ENCODE measurements at places on chromosomes 7 and 10.

- DNase-seq: peak; percentile 54
These were observed 9.1 kb upstream of the TMEM236 start for GRCh38 chr10:17742918-17743317.

GRCh38 chr7:99002148-99002826, 124.0 kb downstream of the TRRAP start:
- DNase-seq: no peak

- peak; percentile 38 for DNase-seq
These were observed at the start of gene ZNF316 for GRCh38 chr7:6636741-6637543. ZNF316 (plus strand) TSS chr7:6637318; CDS start chr7:6642410, 5,092 bp downstream.

DNA sequence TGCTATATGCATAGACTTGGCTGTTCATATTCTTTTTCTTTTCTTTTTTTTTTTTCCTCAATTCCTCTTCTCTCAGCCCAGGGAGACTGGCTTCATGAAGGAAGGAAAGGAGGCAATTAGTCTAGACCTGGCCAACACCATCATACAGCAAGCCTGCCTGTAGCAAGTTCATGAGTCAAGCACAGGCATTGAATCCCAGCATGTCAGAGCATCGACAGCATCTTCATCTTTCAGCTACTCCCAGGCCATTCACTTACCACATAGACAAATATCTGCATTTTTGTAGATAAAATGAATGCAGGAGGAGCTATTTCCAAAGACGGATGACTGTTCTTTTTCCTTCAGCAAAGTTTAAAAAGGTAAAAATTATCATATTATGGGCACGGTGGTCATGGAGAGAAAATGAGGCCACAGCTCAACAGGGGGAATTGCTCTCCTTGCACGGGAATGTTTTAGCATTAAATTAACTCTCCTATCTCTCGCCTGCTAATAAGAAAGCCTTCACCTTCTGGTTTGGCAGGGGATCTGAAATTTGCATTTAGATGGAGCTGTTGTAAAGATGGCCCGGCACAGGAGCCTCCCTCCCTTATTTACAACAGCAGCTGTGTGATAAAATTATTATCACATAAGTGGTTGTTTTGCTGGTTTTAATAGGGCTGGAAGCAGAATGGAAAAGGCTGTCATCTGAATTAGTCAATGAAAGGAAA, 626.5 kb upstream of the AUTS2 start:
- peak; percentile 49 for DNase-seq

DNA sequence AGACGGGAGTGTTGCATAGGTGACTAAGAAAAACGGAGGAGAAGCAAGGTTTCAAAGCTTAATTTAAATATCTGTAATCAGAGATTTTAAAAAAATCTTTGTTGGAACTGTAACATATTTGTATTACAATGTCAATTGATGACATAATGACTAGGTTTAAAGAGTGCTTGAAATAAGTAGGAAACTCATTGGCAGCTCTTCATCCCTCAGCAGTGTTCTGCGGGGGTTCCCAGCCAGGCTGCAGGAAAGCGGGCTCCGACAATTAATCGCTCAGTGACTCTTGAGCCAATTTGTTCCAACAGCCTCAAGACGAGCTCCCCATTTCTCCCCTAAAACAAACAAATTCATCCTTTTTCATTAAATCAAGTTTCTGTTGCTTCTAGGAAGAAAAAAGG, 22.6 kb downstream of the CPXM2 start:
- DNase-seq: no peak

GRCh38 chr7:151917791-151918509, 38.3 kb upstream of the GALNTL5 start:
- DNase-seq: no peak

DNA sequence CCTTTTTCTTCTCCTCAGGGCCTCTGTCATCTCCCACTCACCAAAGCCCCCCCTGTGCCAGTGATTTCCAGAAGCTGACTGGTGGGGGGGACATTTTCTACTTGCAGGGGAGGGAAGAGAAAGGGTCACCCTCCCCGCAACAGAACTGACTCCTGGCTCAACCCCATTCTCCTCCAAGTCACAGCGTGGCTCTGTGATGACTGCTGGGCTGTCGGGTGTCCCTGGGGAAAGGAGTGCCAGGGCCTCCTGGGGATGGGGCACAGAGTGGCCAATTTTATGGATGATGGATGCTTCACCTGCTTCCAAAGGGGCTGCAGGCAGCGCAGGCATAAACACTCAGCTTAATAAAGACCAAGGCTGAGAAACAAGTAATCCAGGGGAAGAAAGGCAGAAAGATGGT, 523.0 kb downstream of the PTPRN2 start:
- DNase-seq: no peak

- no peak for DNase-seq
These were observed 25.2 kb upstream of the ZNF488 start for GRCh38 chr10:47409171-47409865.
